ENCODE measurements at places on chromosomes 11 and 22.

- no peak for DNase-seq
Measured at GRCh38 chr11:48107188-48107704, 109.4 kb upstream of the OR4B1 start.

GRCh38 chr11:123718063-123718462, 23.4 kb downstream of the ZNF202 start:
- DNase-seq = no peak

DNA sequence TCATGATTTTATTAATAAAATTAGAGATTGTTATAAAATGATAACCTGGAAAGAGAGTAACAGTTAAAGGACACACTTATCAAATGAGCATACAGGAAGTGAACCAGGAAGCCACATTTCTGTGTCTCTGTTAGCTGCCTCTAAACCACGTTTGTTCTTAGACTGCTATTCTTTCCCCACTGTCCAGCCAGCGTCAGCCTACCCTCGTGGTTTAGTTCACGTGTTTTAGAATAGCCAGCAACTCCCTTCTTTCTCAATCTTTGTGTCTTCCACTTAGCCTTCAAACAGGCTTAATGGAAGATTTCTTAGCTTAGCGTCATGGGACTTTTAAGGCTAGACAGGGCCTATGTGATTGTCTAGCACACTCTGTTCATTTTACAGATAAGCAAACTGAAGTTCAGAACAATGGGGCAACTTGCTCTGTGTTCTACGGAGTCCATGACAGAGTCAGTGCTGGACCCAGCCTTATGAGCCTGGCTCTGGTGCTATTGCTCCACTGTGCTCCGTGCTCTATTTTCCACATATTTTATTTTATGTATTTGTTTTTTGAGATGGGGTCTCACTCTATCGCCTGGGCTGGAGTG, 27.2 kb downstream of the GRAMD1B start:
- no peak for DNase-seq

- DNase-seq = no peak
Measured at GRCh38 chr11:12214751-12215150, 104.4 kb downstream of the MICAL2 start.

GRCh38 chr22:48245196-48245485, 1482.7 kb downstream of the TBC1D22A start:
- DNase-seq = no peak

GRCh38 chr22:45964926-45965527, 11.9 kb downstream of the WNT7B start:
- no peak for DNase-seq

DNA sequence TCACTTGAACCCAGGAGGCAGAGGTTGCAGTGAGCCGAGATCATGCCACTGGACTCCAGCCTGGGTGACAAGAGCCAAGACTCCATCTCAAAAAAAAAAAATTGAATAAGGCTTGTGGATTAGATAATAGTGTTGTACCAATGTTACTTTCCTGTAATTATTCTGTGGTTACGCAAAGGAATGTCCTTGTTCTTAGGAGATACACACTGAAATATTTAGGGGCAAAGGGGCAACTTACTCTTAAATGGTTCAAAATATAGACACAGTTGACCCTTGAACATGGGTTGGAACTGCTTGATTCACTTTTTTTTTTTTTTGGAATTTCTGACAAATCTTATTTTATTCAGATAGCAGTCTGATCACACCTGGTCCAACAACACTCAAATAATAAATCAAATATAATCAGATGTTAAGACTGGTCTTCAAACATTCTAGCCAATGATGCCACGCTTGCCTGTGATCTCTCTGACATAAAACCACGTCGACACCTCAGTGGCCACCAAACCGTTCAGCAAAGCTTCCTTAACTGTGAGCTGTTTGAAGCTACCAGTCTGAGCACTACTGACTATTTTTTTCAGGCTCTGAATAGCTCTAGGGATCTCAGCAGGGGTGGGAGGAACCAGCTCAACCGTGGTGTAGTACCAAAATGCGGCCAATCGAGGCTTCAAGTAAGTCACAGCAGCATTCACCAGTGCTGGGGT, 710 bp downstream of the ATP5MGL start:
- no peak for DNase-seq

DNA sequence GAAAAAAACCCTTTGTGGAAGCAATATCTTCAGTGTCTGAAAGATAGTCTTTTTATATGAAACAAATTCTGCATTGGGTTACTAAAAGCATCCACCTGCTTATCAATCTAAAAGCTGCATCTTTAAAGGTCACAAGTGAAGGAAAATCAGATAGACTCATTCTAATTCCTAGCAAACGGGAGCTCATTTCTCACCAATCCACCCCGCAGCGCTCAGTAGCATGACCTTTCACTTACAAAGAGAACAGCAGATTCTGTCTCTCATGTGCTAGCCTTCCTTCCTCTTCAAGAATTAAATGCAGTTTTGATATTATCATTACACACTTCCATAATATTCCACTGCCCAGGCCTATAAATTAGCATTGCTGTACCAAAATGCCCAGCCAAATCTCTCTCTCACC, 212.9 kb downstream of the CADM1 start:
- DNase-seq = no peak

DNA sequence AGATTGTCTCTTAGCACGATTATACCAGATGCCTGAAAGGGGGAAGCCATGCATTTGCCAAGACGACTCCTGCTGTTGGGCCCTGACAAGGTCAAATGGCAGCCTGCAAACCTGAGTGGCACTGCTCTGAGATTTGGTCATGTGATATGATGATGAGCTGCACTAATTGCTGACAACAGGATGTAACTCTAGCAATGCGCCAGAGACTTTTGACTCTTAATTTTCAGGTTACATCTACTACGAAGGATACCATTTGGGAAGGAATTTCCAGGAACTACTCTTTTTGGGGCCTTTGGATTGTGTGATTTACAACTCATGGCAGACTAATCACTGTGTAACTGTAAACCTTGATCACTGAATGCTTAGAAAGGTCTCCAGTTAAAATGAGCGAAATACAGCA, 13.1 kb downstream of the TREH start:
- DNase-seq = no peak

DNA sequence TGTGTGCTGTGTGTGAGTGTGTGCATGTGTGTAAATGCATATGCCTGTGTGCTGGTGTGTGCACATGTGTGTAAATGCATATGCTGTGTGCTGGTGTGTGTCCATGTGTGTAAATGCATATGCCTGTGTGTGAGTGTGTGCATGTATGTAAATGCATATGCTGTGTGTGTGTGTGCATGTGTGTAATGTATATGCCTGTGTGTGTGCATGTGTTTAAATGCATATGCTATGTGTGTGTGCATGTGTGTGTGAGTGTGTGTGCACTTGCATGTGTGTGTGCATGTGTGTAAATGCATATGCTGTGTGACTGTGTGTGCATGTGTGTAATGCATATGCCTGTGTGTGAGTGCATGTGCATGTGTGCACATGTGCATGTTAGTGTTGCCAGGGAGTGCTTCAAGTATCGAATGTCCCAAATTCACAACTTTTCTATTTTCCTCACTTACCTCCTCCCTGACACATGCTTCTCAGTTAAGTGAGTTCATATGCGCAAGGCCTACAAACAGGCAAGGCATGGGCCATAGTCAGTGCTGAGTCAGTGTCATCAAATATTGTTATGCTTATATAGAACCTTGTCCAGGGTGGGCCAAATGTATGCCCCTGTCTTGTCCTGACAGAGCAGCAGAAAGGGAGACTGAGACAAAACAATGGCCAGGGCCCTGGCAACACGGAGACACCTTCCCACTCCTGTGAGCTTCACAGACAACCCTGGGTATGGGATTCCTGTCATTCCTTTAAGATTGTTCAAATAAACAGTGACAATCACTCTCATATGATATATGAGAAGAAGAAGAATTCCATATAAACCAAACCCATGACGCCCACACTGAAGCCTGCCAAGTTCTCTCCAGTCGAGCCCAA, 38.6 kb downstream of the GGTLC2 start:
- no peak for DNase-seq

GRCh38 chr11:13134066-13134465, 125.0 kb downstream of the RASSF10 start:
- DNase-seq = no peak

DNA sequence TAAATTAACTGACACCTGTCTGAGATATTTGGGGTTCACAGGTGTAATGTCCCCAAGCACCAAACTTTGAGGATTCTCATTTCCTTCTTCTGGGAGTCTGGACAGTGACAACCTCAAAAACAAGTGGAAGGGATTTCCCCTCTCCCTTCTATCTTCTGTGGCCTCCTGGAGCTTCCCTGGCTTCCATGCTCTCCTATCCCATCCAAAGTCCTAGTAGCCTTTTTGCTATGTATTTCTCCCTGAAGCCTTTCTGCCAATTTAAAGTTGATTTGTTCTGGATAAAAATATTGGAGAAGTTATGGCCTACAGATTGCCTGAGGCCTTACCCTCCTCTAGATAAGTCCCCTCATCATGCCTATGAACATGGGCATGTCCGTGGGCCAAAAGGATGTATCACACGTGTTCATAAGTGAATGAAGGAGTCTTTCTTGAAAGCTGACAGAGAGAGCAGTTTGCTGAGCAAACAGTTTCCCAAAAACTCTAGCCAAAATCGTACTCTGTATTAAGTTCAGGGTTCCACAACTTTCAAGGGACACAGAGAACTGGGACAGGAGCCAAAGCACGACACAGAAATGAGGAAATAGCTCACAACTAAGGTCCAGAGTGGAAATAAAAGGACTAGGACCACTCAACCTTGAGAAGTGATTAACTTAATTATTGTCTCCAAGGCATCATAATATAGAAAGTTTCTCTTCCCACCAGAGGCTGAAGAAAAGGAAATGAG, 6.7 kb downstream of the HEPACAM start:
- DNase-seq = no peak

GRCh38 chr11:93591247-93591898, 48.2 kb upstream of the SMCO4 start:
- DNase-seq = no peak

DNA sequence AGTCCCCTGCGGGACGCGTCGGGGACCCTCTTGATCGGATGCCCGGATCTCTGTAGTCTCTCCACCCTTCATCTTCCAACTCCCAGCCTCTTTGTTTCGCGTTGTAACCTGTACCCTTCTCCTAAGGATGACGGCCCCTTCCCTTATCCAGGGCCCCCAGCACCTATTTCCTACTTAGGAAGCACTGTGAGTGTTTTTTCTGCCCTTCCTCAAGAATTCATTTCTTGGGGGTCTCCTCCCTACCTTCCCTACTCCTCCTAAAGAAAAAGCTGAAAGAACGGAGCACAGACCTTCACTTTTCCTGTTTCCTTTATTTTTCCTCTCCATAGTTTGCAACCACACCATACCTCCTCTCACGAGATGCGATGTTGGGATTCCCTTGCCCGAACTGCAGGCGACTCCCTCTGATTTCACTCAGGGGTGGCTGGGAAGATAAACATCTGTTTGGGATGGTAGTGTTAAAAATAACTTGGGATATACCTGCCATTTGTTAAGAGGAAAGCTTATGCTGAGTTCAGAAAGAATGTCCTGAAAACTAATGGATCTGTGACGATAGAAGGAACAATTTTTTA, 593 bp downstream of the FAM118B start:
- DNase-seq = no peak

- DNase-seq = peak; percentile 4
Measured at GRCh38 chr11:134516529-134516928, 104.5 kb upstream of the B3GAT1 start.

GRCh38 chr11:72112978-72113808, 698 bp upstream of the ANAPC15 start:
- no peak for DNase-seq

DNA sequence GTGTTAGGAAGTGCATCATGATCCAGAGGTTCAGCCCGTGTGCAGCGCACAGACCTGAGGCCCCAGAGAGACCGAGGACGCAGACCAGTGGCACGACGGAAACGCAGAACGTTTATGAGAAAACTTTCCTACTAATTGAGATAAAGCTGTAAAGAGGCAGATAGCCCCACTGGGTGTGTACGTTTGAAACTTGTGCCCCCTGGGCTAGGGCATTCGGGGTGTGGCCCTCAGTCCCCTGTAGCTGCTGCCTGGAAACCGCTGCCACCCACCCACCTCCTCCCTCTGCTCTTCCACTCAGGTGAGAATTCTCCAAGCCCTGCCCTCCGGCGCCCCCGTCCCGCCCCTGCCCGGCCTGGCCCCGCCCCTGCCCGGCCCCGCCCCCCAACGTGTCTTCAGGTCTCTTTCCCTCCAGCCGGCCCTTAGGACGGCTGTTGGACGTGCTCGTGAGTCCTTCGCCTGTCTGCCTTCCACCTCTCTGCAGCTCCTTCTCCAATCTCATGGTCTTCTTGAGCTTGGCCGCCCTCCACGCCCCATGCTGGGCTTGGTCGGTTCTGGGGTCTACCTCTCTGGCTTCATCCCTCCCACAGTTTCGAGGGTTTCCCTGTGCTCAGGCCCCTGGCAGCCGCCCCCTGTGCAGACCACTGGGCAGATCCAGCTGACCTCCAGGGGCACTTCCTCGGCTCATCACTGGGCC, 12.1 kb downstream of the MAPK8IP2 start:
- DNase-seq = no peak

DNA sequence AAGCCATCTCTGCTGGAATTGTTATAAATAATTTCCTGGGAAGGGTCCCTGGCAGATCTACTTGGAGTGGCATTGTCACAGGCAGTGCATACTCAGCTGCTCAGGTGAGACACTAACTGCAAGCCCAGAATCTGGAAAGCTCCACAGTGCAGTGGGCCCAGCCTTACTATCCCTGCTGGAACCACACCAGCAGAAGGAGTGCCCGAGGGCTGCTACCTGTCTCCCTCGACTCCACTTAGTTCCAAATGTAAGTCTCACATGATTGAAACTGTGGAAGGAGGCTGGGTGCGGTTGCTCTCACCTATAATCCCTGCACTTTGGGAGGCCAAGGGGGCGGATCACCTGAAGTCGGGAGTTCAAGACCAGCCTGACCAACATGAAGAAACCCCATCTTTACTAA, 14.3 kb upstream of the SYVN1 start:
- DNase-seq = no peak

- DNase-seq = no peak
Measured at GRCh38 chr22:40243891-40244290, 66.2 kb downstream of the TNRC6B start.

GRCh38 chr11:61168042-61168688, 6.9 kb upstream of the VPS37C start:
- no peak for DNase-seq

DNA sequence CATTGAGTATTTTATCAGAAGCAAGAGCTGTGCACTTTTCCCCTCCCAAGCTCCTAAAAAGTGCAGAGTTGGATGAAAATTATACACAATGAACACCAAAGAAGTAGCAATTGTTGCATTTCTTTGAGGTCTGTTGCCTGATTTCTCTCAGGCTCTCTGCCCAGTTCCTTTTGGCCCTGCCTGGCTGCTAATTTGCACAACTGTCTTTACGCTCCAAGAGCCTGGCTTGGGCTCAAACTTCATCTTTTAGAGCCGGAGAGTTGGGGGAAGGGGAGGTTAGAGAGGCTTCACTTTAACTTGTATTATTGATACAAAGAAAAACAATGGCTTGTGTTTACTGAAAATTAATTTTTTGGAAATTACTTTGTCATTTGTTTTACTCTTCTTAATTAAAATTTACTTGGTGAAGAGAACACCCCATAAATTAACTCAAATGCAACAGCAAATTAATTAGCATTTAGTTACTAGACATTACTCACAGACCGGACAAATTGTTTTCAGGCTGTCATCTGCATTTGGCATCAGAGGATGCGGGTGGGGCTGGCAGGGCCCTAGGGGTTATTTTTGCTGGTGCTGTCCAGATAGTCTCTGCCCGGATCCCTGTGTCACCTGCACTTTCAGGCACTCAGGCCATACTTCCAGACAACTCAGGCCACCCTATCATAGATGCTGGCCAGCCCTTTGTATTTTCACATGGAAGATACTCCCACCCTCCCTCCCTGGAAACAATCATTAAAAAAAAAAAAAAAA, 407.3 kb downstream of the NXPE2 start:
- no peak for DNase-seq

- no peak for DNase-seq
Measured at GRCh38 chr22:46393873-46394272, 58.4 kb downstream of the TRMU start.

- no peak for DNase-seq
Measured at GRCh38 chr22:48335442-48336139, 1492.1 kb downstream of the BRD1 start.

Data from activated CD8-positive, alpha-beta memory T cell treated with anti-CD3 and anti-CD28 coated beads, Interleukin-2, amount 50 U/mL, for 4 hours (primary cell).